ENCODE measurements at places on chromosomes 7 and 10. TPM values are rescaled to one million over a fixed set of nuclear protein-coding genes. Genes with fewer than 3 reads are reported as not detected.

The ITPRIP gene
- 15.6 TPM for total RNA-seq

The EIF5AL1 gene
- 0.21 TPM for total RNA-seq

The CPEB3 gene
- 1.4 TPM for total RNA-seq

The DAGLB gene
- total RNA-seq: 33.0 TPM

The GATAD1 gene
- total RNA-seq: 38.7 TPM

The CALCR gene
- total RNA-seq: 0.07 TPM

The MOSPD3 gene
- total RNA-seq: 27.9 TPM

- no peak for DNase-seq
- H3K27me3 ChIP-seq: peaks cover 3% of the 10 kb centered on the region
- peaks cover 5% of the 10 kb centered on the region for H3K36me3 ChIP-seq
Measured at GRCh38 chr10:98134117-98134430, 383 bp upstream of the R3HCC1L start.

GRCh38 chr10:1431229-1431628 is 306.1 kb downstream of the ADARB2 start:
- H3K27ac ChIP-seq: no peak overlapping the region
- H3K27me3 ChIP-seq: no peaks in the 10 kb centered on the region
- peaks cover 2% of the 10 kb centered on the region for H3K36me3 ChIP-seq
- DNase-seq: no peak

- no peaks in the 10 kb centered on the region for H3K27me3 ChIP-seq
- H3K4me1 ChIP-seq: no peaks in the 10 kb centered on the region
- no peak overlapping the region for H3K4me3 ChIP-seq
- no peak overlapping the region for H3K27ac ChIP-seq
- peaks cover 2% of the 10 kb centered on the region for H3K36me3 ChIP-seq
Measured at GRCh38 chr10:67487906-67488619, 207.9 kb downstream of the CTNNA3 start.

GRCh38 chr10:63416376-63416775 is 49.4 kb downstream of the JMJD1C start:
- H3K4me1 ChIP-seq: peaks cover 48% of the 10 kb centered on the region
- peak overlapping the region; percentile 9 for H3K4me3 ChIP-seq
- no peak for DNase-seq

- H3K27me3 ChIP-seq: peaks cover 2% of the 10 kb centered on the region
- no peak overlapping the region for H3K4me3 ChIP-seq
- H3K36me3 ChIP-seq: peaks cover 2% of the 10 kb centered on the region
- H3K27ac ChIP-seq: no peak overlapping the region
- DNase-seq: no peak
- no peaks in the 10 kb centered on the region for H3K4me1 ChIP-seq
Measured at GRCh38 chr10:15485027-15485426, 113.9 kb upstream of the FAM171A1 start.

GRCh38 chr7:25852211-25852938 is 299.6 kb upstream of the NFE2L3 start:
- H3K36me3 ChIP-seq: no peaks in the 10 kb centered on the region
- peak; percentile 75 for DNase-seq
- peak overlapping the region; percentile 90 for H3K27ac ChIP-seq
- peaks cover 7% of the 10 kb centered on the region for H3K27me3 ChIP-seq

DNA sequence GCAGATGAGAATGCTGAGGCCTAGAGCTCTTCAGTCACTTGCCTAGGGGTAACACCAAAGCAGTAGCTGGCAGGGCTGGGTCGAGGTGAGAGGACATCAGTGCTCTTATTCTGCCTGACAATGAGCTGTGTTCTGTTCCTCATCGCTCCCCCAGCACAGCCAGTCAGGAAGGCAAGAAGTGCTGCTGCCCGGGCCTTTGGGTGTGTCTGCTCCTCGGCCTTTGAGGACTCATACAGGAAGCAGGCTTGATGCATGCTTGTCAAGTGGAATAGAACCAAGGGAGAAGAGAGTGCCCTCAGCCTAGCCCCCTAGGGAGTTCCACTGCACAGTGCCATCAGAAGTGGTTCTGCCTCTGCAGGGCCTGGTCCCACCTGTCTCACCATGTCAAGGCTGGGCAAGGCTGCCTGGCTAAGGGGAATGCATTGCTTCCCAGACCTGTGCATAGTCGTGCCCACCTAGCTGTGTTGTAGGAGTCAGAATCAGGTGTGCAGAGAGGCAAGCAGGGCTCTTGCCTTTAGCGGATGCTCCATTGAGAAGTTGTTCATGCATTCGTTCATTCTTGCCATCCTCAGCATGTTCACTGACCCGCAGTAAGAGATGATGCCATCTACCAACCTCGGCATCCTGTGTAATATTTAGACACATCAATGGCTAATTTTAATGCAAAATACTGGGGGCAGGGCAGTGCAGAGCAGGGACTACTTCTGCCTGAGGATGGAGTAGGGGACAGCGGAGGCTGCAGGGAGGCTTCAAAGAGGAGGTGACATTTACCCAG is 156.6 kb downstream of the RPS24 start:
- H3K4me3 ChIP-seq: no peak overlapping the region
- no peak for DNase-seq
- H3K27ac ChIP-seq: no peak overlapping the region
- no peaks in the 10 kb centered on the region for H3K4me1 ChIP-seq
- H3K36me3 ChIP-seq: no peaks in the 10 kb centered on the region

GRCh38 chr10:117421985-117422384 is 46.7 kb upstream of the PDZD8 start:
- no peak overlapping the region for H3K4me3 ChIP-seq
- H3K27ac ChIP-seq: no peak overlapping the region
- H3K36me3 ChIP-seq: no peaks in the 10 kb centered on the region
- H3K4me1 ChIP-seq: peaks cover 16% of the 10 kb centered on the region
- DNase-seq: no peak
- no peaks in the 10 kb centered on the region for H3K27me3 ChIP-seq

- DNase-seq: no peak
- no peaks in the 10 kb centered on the region for H3K4me1 ChIP-seq
- H3K27ac ChIP-seq: no peak overlapping the region
Measured at GRCh38 chr10:61363006-61363405, 90.2 kb downstream of the TMEM26 start.

GRCh38 chr10:113108194-113108835 is 158.3 kb downstream of the TCF7L2 start:
- peaks cover 60% of the 10 kb centered on the region for H3K4me1 ChIP-seq
- peak; percentile 85 for DNase-seq
- H3K36me3 ChIP-seq: peaks cover 3% of the 10 kb centered on the region
- no peak overlapping the region for H3K27ac ChIP-seq

DNA sequence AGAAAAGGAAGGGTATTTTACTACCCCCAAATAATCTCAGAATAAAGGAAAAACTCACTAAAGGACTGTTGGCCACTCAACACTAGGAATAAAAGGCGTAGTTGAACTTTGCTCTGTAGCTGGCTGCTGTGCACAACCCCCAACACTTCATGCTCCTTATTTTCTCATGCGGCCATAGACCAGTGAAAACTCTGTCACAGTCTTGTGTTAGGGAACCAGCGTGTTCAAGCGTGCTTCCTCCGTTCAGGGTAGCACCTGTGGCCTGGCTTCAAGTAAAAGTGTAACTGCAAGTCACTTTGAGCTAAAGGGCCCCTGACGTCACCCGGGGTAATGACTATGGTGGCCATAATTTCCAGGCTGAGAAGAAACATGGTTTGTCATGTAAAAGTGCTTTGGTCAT is 27.0 kb downstream of the BLNK start:
- DNase-seq: no peak
- no peaks in the 10 kb centered on the region for H3K36me3 ChIP-seq
- no peak overlapping the region for H3K4me3 ChIP-seq

GRCh38 chr7:50661345-50662040 is 96.3 kb upstream of the DDC start:
- H3K27me3 ChIP-seq: no peaks in the 10 kb centered on the region
- no peak overlapping the region for H3K27ac ChIP-seq
- H3K4me1 ChIP-seq: peaks cover 13% of the 10 kb centered on the region
- H3K36me3 ChIP-seq: peaks cover 3% of the 10 kb centered on the region

GRCh38 chr10:4068629-4069028 is 283.6 kb upstream of the KLF6 start:
- H3K4me3 ChIP-seq: no peak overlapping the region
- no peaks in the 10 kb centered on the region for H3K36me3 ChIP-seq
- H3K27me3 ChIP-seq: no peaks in the 10 kb centered on the region
- no peak overlapping the region for H3K27ac ChIP-seq
- no peak for DNase-seq
- H3K4me1 ChIP-seq: no peaks in the 10 kb centered on the region

DNA sequence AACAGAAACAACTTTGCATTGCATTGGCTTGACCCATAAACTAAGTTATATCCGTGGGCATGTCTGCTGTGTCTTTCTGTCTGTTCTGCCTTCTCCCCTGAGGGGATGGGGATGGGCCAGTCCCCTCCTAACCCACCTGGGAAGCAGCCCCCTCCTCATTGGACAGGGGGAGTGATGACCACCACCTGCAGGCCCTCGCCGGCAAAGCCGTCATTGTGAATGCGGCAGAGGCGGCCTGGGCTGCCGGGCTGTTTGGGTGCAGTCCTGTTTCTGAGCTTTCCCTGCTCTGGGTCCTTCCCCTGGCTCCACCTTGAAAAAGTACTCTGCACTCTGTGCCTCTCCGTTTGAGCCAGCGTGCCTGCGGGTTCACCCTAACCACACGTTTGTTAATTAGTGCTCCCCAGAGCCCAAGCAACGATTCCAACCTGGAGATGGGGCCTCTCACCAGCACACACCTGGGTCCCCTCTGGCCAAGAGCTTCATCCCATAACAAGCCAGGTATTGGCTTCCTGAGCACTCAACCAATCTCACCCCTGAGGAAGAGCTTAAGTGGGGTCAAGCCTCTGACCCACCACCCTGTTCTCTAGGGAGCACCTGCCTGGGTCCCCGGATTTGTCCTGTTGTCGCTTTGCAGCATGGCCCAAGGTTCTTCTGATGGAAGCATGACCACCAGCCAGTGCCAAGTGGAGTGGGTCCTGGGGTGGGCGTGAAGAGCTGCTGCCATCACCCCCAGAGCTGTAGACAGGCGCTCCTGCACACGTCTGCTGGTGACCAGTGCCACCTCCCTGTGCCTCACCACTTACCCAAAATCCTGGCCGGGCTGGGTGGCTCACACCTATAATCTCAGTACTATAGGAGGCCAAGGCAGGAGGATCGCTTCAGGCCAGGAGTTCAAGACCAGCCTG is 39.4 kb upstream of the ZMIZ2 start:
- no peaks in the 10 kb centered on the region for H3K27me3 ChIP-seq
- no peak overlapping the region for H3K27ac ChIP-seq

GRCh38 chr7:39741942-39742623 is 118.7 kb downstream of the RALA start:
- no peaks in the 10 kb centered on the region for H3K27me3 ChIP-seq
- no peak overlapping the region for H3K27ac ChIP-seq
- peak; percentile 33 for DNase-seq
- H3K36me3 ChIP-seq: peaks cover 2% of the 10 kb centered on the region

Measured in neural crest cell (in vitro differentiated cells).